ENCODE measurements at places on chromosomes 16 and 17. TPM values are rescaled to one million over a fixed set of nuclear protein-coding genes. Genes with fewer than 3 reads are reported as not detected.
A peak's percentile ranks its signal among the peaks of the same experiment; 100 is the strongest.

DNA sequence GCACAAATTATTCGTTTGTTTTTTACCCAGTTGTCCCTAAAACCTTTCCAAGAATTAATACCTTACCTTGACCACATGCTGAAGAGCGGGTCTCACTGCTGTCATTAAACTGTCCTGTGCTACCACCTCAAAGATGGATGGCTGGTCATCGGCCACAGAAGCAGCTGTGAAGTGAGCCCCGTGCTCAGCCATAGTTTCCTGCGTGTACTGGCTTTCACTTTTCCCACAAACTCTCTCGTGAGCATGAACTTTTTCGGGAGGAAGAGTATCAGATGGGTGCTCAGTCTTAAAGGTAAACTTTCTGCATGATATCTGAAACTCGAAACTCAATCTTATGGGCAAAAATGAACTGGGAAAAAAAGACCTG is 558 bp downstream of the PEX12 start:
- DNase-seq = no peak

DNA sequence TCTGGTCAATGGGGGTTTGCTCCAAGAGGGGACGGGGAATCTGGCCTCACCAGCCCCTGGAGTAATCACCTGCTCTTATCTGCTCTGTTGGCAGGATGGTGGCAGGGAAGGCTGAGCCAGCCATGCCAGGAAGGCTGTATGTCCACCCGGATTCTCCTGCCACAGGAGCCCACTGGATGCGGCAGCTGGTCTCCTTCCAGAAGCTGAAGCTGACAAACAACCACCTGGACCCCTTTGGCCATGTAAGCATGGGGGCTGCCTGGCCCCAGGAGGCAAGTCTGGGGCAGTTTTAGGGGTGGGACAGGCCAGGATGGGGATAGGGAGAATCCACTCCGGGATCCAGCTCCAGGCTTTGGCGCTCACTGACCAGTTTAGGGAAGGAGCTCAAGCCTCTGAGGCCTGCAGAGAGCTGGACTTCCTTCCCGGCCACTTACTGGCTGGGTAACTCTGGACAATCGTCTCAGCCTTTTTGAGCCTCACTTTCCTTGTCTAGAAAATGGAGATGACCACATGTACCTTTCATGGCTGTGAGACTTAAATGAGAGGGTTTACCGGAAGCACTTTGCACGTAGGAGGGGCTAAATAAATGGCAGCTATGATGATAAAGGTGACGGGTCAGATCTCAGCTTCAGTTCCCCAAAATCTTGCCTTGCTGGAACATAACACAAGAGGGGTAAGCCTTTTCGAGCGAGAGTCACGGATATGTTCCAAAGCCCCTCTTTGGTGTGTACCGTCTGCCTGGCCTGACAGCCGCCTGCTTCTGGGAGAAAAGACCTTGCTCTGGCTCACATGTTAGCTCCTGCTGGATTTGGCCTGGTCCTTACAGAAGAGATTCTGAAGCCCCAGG is 15.4 kb downstream of the TBX4 start:
- DNase-seq = peak; percentile 57

DNA sequence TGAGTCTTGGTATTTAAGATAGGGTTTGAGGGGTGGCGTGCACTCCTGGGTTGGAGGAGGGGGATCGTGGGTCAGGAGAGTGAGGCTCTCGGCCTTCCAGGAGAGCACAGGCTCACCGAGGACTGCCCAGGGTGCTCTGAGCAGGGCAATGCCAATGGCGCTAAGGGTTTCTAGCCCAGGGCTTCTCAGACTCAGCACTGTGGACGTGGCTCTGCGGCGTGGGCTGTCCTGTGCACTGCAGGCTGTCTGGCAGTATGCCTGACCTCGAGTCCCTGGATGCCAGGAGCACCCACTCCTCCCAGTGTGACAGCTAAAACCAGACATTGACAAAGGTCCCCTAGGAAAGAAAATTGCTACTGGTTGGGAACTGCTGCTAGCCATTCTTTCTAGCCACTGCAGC is 37.2 kb upstream of the ENDOV start:
- peak; percentile 53 for DNase-seq

ITGB4 gene
- 469 TPM for total RNA-seq

LRRC3C gene
- not detected for total RNA-seq

GRAPL gene
- total RNA-seq = 5.2 TPM

CDH15 gene
- total RNA-seq = 1.2 TPM

- DNase-seq = no peak
These were observed 2.0 kb downstream of the HOXB8 start for GRCh38 chr17:48612854-48613691.

- no peak for DNase-seq
These were observed 116.1 kb upstream of the MYOCD start for GRCh38 chr17:12549499-12550041.

RNF167 gene
- total RNA-seq = 76.5 TPM

GRCh38 chr17:6437466-6437865 is 2.5 kb upstream of the AIPL1 start:
- no peak for DNase-seq

DNAH2 gene
- total RNA-seq = 0.31 TPM

GRCh38 chr17:12603566-12603965 is 62.1 kb upstream of the MYOCD start:
- no peak for DNase-seq

DNA sequence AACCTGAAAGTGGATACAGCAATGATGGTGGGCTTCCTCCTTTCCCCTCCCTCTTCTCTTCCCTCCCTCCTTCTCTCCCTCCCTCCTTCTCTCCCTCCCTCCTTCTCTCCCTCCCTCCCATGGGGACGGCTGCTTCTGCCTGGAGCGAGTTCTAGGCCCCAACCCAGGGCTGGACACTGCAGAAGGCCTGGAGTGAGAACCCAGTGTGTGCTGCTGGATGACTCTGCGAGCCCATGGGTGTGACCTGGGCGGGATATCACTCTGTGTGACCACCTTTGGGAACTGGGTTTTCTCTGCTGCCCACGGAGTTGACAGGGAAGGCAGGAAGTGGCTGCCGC is 242.6 kb upstream of the GSE1 start:
- no peak for DNase-seq

GRCh38 chr16:11100239-11100750 is 155.7 kb downstream of the SOCS1 start:
- DNase-seq = peak; percentile 81

KRT40 gene
- total RNA-seq = not detected

DNA sequence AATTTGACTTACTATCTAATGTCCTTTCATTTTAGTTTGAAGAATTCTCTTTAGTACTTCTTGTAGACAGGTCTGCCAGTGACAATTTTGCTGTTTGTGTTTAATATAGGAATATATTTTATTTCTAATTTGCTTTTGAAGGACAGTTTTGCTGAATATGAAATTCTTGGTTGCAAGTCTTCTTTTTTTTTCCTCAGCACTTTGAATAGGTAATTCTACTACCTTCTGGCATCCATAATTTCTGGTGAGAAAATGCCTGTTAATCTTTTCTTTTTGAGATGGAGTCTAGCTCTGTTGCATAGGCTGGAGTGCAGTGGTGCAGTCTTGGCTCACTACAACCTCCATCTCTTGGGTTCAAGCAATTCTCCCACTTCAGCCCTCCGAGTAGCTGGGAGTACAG is 25.2 kb upstream of the CCL22 start:
- no peak for DNase-seq

GRCh38 chr16:2715519-2715918 is 4.5 kb downstream of the PRSS27 start:
- DNase-seq = peak; percentile 80

TMC5 gene
- total RNA-seq = 1.7 TPM

DNA sequence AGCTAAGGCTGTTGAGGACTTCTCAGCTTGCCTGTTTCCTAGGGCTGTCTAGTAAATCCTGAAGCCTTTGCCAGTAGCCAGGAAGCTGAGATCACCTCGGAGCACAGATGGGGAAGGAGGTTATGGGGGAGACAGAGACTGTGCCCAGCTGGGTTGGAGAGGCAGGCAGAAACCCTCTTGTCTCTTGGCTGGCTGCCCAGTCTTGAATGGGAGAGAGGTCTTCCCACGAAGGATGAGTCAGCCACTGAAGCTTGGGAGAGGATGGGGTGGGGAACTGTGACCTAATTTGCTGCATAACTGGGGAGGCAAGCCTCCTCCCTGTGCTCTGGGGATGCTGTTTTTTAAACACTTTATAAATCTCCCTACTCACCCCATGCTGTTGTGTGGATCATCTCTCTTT is 69.8 kb downstream of the SHISA9 start:
- DNase-seq = no peak

GRCh38 chr17:44464037-44464436 is 39.2 kb downstream of the GPATCH8 start:
- DNase-seq = no peak

SLFN11 gene
- 107 TPM for total RNA-seq

TSR3 gene
- 35.8 TPM for total RNA-seq

DNA sequence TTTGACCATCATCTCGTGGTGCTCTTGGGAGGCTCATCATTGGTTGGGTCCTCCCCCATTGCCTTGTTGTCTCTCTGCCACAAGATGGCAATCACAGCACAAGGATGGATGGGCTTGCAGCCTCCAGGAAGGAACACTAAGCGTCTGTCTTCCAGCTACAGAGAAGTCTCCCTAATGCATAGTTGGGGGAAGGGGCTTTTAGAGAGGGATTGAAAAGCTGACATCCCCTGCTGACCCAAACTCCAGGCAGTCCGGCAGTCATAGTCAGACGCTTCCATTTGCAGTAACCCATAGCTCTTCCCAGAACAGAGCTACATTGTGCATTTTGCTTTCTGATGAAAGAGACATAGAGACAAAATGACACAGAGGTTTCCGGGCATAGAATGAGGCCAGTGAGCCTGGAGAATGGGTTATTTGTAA is 111.4 kb downstream of the UTP18 start:
- peak; percentile 64 for DNase-seq

ITGAD gene
- total RNA-seq = 0.89 TPM

DNA sequence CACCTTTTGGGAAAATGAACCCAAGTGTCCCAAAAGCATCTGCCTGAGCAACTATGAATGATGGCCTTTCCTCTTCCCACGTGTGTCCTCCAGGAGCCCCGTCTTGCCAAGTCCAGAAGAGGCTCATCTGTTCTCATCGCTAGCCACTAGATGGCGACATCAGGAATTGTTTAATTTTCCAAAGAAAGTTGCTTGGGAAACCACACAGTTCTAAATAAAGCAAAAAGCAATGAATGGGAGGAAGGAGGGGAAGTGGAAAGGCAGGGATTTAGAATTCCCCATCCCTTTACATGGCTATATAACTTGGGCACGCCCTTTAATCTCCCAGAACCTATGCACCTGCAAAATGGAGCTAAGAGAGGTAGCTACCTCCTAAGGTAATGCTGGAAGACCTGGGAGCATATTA is 9.0 kb upstream of the CDH5 start:
- DNase-seq = no peak

DNA sequence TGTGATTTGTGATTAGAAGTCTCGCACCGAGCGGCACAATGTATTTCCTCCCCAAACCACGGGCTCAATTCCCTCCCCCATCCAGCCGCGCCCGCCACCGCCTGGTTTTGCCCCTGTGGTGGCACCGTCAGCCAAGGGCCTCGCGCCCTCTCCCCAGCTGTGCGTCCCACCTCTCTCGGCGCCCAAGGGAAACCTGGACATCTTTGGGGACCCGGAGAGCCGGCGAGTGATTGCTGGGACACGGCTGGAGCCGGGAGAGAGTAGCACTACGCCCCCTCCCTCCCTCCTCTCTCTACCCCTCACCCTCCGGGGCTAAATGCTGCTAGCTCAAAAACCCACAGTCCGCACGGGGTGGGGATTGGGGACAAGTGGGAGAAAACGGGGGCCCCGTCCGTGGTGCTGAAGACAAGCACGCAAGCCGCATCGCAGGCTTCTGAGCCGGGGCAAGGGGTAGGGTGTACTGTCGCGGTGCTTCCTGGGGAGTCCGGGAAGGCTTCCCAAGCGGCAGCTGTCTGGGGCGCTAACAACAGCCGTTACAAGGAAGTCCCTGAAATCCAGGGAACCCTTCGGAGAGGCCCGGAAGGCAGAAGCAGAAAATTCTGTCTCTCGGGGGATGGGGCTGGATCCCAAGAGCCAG is 1.4 kb downstream of the CBLN1 start:
- DNase-seq = no peak

NOXO1 gene
- not detected for total RNA-seq

DNA sequence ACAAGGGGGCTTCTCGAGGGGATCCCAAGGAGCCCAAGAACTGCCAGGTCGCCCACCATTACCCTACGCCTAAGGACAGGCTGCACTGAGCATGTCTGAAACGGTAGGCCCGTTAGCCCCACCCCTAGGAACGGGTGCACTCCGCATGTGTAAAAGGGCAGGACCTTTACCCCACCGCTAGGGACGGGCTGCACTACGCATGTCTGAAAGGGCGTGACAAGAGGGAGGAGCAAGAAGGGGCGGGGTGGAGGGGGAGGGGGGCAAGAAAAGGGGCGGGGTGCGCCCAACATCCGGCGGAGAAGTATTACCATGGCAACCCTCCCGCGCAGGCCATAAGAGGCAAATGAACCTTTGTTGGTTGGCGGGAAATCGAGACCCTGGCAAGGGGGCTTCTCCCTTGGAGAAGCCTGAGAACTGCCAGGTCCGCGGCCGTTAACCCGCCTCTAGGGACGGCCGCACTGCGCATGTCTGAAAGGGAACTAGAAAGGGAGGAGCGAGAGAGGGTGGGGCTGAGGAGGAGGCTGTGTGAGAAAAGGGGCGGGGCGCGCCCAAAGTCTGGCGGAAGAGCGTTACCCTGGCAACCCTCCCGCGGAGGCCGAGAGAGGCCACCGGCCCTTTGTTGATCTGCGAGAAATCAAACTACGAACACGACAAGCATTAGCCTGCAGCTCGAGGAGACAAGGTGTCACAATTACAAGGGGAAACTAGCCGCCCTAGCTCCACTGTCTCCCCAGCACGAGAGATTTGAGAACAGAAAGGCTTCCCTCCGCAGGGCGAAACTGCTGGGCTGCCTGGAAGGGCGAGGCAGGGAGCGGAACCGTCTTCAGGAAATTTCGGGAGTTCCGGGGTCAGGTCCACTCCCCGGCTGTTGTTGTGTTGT is 2046.8 kb downstream of the TP53TG3F start:
- no peak for DNase-seq

CHD9NB gene
- 7.5 TPM for total RNA-seq

GRCh38 chr16:68296693-68297092 is 14.1 kb downstream of the SLC7A6OS start:
- no peak for DNase-seq

KRTAP3-2 gene
- not detected for total RNA-seq

DNA sequence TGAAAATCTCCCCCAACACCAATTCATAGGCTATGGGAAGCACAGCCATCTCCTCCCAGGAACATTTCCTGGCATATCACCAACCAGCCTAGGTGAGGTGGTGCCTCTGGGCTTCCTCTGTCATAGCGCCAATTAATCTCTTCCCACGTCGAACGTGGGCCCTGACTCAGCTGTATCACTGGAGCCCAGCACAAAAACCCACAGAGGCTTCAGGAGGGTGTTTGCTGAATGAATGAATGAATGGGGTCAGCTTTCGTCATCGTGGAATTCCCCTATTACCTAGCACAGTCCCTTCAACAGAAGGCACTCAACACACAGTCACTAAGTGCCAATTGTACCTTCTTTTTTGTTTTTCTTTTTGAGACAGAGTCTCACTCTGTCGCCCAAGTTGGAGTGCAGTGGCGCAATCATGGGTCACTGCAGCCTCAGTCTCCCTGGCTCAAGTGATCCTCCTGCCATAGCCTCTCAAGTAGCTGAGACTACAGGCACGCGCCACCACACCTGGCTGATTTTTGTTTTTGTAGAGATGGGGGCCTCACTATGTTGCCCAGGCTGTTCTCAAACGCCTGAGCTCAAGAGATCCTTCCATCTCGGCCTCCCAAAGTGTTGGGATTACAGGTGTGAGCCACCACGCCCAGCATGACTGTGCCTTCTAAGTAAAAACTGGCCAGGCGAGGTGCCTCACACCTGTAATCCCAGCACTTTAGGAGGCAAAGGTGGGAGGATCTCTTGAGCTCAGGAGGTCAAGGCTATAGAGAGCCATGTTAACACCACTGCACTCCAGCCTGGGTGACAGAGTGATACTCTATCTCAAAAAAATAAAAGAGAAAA is 4.1 kb downstream of the ZNF688 start:
- DNase-seq = no peak

TM4SF5 gene
- total RNA-seq = not detected
